ENCODE measurements at places on chromosomes 1 and 21.
A peak's percentile ranks its signal among the peaks of the same experiment; 100 is the strongest.

- DNase-seq = no peak
These were observed 52.0 kb downstream of the AHDC1 start for GRCh38 chr1:27551953-27552312.

DNA sequence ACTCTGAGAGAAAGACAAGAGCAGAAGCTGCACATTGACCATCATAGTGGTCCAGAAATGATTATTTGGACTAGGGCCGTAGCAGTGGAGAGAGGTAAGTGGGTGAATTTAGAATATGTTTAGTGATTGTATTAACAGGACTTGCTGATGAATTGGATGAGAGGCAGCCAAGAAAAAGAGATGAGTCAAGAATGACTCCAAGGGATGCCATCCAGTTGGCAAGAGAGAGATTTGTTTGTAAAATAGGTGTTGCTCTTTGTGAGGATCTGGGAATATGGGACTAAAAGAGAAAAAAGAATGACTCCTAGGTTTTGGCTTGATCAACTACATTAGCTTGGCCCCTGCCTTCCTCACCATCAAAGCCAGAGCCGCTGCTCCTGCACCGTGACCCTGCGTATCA, 54.2 kb upstream of the ARTN start:
- no peak for DNase-seq

DNA sequence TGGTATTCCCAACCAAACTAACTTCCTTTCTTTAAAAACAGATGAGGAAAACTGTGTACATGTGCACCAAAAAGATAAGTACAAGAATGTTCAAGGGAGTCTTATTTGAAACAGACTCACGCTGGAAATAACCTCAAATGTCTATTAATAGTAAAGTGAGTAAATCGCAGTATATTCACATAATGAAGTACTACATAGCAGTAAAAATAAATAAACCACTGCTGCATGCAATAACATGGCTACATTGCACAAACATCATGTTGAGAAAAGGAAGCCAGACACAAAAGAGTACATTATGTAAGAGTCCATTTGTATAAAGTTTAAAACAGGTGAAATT, 5.2 kb upstream of the DENND2D start:
- no peak for DNase-seq

- DNase-seq = no peak
These were observed 615 bp downstream of the GPR161 start for GRCh38 chr1:168135921-168136708.

GRCh38 chr1:171195767-171196166, 10.7 kb downstream of the FMO2 start:
- DNase-seq = no peak

DNA sequence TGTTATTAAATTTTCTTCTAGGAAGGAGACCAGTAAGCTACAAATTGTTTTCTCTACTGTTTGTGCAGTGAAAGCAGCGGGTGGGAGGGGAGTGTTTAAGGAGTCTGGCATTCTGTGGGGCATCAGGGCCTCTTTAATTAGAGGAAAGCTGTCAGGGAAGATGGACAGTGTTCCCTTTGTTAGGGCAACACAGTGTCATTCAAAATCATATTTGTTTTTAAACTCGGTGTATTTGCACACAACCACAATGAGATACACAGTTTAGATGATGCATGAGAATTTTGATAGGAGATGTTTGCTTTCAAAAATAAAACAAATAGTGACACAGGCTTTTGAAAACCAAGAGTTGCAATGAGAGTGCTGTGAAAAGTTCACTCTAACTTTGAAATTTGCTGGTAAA, 15.1 kb upstream of the ST6GALNAC3 start:
- no peak for DNase-seq

DNA sequence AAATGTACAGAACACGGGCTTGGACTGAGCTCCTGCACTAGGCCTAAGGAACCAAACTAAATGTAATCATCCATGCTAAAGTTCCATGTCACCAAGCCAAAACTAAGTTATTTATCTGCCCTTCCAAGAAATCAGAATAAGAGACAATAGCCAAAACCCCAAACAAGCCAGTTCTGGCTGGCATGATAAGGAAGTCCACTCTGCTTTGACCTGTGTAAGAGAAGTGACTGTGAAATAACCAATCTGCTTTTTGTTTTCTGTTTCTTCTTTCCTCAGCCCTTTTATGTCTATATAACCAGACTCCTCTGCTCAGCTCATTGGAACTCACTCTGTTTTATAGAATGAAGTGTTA, 15.1 kb downstream of the PLPPR5 start:
- no peak for DNase-seq

DNA sequence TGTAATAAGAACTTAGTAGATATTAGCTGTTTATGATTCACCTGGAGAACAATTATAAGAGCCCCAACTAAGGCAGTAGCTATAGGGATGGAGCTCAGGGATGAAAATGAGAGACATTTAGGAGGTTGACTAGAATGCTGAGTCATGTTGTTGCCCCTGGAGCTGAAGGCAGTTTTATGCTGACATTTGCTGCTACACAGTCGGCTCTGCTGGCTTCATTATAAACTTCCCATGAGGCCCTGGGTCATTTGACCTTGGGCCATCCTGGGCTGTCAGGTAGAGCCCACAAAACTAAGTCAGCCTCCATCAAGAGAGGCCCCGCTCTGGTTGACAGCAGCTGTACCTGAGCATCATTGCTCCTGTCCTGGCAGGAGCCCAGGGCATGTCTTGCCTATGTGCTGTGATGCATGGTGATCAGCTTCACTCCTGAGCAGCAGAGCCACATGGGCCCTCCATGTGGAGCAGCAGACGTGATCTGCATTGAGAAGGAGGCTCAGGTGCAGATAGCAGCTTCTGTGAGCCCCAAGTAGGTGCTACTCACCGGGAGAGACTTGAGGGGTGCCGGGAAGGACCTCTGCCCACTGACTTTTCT, 112.4 kb downstream of the TBX19 start:
- DNase-seq = no peak

DNA sequence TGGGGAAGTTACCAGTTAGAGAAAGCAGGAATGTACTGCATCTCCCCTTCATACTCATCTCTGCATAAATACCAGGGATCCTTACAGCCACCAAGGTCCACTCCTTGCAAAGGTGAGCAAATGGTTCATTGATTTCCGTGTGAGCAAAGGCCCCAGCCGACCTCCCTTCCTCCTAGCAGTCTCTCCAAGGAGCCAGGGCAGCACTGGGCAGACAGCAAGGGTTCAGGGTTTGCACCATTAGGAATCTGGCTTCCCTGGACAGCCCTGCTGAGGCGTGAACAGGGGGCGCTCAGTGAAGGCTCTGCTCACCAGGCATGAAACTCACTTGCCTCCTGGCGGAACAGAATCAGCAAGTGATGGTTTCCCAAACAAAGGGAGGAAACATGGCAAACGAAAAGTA, 65.7 kb downstream of the MRPL37 start:
- DNase-seq = no peak

DNA sequence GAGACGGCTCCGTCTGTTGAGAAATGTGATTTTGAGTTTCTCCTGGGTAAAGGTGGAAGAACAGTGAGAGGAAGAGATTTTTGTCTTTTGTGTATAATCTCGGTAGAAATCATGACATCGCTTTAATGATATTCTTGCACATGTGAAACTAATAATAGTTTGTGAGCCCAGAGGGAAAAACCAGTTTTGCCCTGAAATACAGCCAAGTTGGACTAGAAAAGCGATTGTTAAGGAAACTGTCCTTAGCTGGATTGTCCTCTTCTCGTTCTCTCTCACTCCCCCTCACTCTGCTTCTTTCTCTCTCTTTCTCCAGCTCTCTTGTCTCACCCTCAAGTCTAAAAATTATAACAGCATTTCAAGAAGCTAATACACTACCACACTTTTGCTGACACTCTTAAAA, 17.1 kb downstream of the KCNJ6 start:
- DNase-seq = peak; percentile 29

DNA sequence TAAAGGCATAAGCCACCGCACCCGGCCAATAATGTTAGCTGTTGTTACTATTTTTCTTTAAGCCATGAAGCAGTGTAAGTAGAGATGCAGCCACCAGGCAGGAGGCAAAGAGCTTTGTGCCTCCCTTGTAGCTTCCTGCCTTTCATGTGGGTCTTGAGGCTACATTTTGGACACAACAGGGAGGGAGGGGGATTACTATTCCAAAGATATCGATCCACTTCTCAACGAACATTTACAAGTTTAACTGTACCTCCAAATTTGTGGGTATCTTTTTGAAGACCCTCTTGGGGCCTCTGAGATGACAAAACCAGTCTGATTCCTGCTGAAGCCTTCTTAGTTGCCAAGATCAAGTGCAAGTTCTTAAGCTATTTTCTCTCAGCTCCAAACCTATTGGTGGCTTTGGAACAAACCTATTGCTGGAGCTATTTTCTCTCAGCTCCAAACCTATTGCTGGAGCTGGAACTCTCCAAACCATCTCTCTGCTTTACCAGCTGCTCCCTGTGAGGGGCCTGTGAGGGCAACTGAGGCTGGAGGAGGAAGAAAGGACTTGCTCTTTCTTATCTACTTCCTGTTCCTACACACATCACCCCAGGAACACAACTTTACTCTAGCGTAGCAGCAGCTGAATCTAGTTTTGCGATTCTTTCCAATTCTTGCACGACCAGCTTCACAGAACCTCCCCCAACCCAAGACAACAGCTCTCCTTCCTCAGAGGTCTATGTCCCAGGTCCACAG, 16.1 kb upstream of the RCAN3 start:
- no peak for DNase-seq

- DNase-seq = no peak
These were observed 7.9 kb upstream of the NLRP3 start for GRCh38 chr1:247408100-247408499.

DNA sequence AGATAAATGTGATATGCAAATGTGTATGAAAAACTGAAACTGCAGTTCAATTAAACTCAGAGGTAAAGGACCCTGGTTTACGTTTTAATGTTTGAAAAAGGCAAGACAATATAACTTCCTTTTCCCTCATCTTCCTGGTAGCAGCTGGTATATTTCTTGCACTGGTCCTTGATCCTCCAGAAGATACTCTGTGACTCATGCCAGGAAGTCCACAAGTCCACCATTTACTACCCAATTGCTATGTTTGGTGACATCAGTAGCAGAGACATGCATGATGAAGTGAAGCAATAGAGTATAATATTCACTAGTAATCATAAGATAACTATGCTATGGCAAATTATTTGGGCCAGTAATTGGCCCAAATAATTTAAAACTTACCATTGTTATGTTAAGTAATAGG, 774.5 kb upstream of the NEGR1 start:
- no peak for DNase-seq

All from NCI-H446 (cell line).